DMS79 (cell line): ENCODE measurements at places on chromosomes 11 and 22.

DNA sequence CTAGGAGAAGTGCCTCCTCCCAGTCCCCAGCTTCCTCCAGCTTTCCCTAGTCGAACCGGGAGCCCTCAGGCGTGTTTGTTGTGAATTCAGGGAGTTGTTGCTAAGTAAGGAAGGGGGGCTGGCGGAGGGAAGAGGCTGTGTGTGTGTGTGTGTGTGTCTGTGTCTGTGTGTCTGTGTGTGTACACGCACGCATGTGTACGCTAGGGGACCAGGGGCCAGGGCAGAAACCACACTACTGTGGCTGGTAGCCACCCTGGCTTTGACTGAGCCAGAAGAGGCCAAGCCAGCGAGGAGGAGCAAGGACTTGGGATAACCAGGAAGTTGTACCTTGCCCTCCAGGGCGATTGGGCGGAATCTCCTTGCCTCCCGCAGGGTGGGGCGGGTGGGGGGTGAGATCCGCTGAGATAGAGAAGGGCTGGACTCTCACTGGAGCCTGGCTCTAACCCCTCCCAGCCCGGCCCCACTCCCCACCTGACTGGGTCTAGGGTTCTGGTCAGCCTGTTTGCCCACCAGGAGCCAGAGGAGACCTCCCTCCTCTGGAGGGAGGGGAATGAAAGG, 7.5 kb downstream of the BCL9L start:
- DNase-seq = peak; percentile 89

- DNase-seq = no peak
Measured at GRCh38 chr11:123143476-123143875, 51.6 kb downstream of the CLMP start.

DNA sequence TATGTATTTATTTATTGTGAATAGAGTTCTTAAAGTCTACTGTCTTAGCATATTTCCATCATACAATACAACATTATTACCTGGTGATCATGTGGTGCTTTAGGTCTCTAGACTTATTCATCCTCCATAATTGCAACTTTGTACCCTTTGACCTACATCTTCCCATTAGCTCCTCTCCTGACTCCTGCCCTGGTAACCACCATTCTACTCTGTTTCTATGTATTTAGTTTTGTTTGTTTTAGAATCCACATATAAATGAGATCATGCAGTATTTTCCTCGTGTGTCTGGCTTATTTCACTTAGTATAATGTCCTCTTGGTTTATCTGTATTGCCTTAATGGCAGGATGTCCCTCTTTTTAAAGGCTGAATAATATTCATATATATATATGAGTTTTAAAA, 22.7 kb downstream of the NCAM1 start:
- DNase-seq = no peak

- peak; percentile 30 for DNase-seq
Measured at GRCh38 chr11:63670433-63671321, 499 bp downstream of the ATL3 start.

GRCh38 chr11:108786281-108786990, 121.6 kb downstream of the DDX10 start:
- DNase-seq = no peak

- peak; percentile 100 for DNase-seq
Measured at GRCh38 chr11:63838678-63839507, at the start of gene MARK2. TSS of gene MARK2 (plus strand) at chr11:63839110. CDS start at chr11:63839507, 397 bp downstream.

GRCh38 chr22:50529897-50530579, at the start of gene TYMP:
TSS of gene TYMP (minus strand) at chr22:50530012. CDS start at chr22:50529709, 303 bp downstream.
- DNase-seq = no peak

DNA sequence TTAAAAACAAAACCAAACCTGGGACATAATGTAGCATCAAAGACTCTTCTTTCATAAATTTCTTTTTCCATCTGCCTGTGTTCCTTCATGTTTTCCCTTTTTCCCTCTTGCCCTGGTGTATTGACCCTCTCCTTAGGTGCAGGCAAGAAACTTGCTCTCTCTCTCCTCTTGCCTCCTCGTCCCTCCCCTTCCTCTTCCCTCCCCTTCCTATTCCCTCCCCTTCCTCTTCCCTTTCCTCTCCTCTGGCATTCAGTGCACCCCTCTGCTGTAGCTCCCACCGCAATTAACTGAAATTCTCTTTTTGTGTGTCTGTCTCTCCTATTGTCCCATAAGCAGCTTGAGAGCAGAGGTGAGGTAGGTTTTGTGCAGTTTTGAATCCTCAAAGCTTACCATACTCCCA, 49.9 kb downstream of the CSF2RB start:
- no peak for DNase-seq

- no peak for DNase-seq
Measured at GRCh38 chr11:17629113-17629512, 82.1 kb downstream of the OTOG start.

- DNase-seq = no peak
Measured at GRCh38 chr11:3165152-3165705, at the start of gene OSBPL5. TSS of gene OSBPL5 (minus strand) at chr11:3165310. CDS start at chr11:3129148, 36,162 bp downstream.

GRCh38 chr11:4072668-4073285, 21.8 kb upstream of the RRM1 start:
- DNase-seq = peak; percentile 51

DNA sequence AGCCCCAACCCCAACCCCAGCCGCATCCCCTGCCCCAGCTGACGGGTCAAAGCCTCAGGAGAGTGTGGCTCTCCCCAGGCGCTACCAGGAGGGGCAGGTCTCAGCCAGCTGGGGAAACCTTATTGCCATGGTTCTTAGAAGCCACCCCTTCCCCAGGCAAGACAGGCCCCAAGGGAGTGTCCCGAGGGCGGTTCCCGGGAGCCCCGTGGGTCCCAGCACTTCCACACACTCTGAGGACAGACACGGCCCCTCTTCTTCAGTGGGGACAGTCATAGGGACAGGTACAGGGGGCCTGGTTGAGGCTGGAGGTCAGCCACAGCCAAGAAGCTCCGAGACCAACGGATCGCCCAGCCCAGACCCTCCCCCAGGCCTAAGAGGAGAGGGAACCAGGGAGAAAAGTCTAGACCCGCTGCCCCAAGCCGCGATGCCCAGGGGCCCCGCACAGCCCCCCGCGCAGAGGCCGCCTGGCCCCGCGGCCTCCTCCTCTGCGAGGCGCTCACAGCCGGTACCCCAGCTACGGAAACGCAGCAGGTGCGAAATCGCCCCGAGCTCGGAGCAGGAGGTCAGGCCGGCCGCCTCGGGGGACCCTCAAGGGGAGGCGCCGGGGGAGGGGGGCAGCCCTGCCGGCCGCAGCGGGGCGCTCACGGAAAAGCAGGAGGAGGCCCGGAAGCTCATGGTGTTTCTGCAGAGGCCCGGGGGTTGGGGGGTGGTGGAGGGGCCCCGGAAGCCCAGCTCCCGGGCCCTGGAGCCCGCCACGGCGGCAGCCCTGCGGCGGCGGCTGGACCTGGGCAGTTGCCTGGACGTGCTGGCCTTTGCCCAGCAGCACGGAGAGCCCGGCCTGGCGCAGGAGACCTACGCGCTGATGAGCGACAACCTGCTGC, 2.6 kb downstream of the KLHDC7B start:
- no peak for DNase-seq

DNA sequence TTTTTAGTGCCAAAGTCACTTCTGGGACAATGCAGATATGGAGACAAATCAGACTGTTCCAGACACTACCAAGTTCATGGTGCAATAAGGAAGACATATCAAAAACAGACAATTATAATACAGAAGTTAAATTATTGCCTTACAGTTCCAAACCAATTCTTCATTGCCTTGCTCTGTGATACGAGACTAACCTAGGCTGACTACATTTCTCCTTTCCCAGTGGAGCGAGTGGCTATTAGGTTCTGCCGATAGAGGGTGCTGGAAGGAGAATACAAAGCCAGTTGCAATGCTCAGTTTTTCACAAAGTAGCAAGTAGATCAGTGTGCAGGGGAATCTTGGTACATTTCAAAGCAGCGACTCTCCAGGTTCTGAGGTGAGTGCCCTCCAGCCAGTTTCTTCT, 67.8 kb downstream of the FAM168A start:
- DNase-seq = no peak

- peak; percentile 32 for DNase-seq
Measured at GRCh38 chr22:42376711-42377554, 55.3 kb downstream of the NFAM1 start.

- DNase-seq = no peak
Measured at GRCh38 chr11:35165423-35166368, 26.7 kb downstream of the CD44 start.

- no peak for DNase-seq
Measured at GRCh38 chr22:32964411-32965057, 93.6 kb downstream of the SYN3 start.

- DNase-seq = no peak
Measured at GRCh38 chr22:31583861-31584485, 78.0 kb downstream of the PISD start.

GRCh38 chr22:29475550-29475949, 4.5 kb upstream of the NEFH start:
- DNase-seq = no peak

- no peak for DNase-seq
Measured at GRCh38 chr11:72730737-72731136, 21.5 kb downstream of the ARAP1 start.

GRCh38 chr11:112806256-112806655, 155.0 kb upstream of the NCAM1 start:
- no peak for DNase-seq

DNA sequence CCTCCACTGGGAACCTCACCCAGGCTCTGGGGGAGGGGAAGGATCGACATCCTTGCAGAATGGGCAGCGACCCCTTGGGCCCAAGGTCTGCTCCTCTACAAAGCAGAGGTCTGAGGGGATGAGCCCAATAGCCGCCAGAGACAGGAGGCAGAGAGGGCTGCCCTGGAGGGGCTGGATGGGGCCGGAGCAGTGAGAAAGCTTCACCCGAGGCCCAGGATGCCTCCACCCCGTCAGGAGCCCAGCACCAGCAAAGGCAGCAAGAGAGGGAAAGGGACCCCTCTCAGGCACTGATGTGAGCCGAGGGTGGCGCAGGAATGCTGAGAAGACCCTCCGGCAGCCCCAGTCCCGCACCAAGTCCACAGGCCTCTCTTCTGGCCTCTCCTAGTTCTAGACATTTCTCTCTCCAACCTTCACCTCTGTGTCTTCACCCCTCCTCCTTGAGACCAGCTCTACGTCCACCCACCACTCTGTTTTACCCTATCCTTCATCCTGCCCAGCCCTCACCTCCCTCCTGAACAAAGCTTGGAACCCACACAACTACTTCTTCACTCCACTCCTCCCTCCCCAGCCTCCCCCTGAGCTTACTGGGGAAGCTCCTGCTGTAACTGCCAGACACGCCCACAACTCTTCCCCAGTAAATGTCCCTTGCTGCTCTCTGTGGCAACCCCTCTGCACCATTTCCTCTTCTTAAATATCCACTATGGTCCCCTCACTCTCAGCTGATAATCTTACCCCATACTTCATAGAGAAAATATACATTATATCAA, 131.9 kb downstream of the MPPED1 start:
- no peak for DNase-seq

DNA sequence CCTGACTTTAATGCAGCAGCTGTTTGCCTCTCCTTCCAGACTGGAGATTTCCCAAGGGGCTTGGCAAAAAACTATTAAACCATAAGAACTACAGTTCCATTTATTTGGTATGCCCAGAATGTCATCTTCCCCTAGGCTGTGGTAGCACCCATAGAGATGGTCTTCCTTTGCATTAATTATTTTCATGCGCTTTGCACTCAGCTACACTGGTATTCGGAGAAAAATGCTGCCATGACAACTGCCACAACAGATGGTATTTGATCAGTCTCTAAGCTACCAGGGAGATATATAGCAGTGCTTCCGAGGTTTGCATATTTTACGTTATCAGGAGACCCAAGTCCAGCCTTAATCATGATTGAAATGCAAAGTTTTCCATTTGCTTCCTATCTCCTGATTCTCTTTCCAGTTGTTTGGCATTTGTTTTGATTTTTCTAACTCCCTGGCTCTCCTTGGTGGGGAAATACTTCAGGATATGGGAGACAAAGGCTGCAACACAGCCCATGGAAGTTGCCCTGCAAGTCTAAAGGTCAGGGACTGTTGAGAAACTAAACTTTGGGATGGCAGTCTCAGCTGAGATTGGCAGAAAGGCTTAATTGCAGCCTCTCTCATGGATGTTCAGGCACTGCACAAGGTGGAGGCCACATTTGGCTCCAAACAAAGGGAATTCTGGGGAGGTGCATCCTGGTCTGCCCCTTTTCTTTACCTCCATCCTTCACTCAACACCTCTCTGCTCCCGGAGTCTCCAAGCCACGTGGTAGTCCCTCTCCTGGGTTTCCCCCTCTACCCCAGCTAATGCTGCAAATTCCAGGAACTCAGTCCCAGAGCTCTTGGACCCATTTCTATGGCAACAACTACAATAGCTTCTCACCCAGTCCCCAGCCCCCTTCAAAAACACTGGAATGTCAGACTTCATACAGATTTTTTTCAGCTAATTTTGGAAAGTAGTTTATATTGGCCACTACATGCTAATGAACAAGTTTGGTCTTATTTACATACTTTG, 151.8 kb downstream of the NAV2 start:
- DNase-seq = no peak

GRCh38 chr11:122754553-122755322, 83.6 kb upstream of the CRTAM start:
- no peak for DNase-seq

DNA sequence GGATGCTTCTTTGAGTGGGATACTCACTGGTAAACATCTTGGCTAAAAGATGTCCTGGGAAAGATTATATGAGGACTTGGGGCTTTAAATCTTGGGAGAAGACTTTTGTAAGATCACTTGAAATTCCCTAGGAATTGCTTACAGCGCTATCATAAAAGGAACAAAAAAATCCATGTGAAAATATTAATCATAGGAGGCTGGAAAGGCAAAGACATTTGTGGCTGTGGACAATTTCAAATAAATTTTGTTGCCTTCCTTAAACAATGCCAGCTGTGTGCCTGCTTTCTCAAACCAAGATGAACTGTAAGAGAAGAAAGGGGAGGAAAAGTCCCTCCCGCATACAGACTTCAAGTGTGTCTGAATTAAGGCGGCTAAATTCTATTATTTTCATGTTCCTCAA, 75.6 kb downstream of the SNX19 start:
- DNase-seq = no peak

DNA sequence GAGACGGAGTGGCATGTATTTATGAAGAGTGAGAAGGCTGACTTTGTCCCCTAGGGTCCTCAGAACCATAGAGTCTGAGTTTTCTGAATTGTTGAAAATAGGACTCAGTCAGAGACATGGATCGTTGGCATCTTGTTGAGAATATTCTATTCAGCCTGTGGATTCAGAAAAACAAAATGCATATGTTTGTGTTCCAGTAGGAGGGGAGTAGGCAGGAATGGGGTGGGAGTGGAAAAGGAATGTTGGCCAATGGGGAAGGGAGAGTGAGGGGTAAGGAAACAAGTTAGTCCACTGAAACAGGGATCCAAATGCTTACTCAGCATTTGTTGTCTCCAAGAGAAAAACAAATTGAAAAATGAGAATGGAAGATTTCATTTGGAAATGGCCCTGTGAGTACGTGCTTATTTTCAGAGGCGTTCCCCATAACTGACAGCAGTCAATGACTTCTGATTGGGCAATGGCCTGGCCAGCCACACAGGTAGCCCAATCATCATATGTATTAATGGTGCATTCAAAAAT, 14.7 kb downstream of the BARX2 start:
- DNase-seq = no peak

- DNase-seq = no peak
Measured at GRCh38 chr11:17605651-17606122, 58.6 kb downstream of the OTOG start.
